Tongue (tissue), 3 donors: ENCODE measurements at places on chromosomes 16 and 17.

GRCh38 chr17:489758-490329 is 137.2 kb upstream of the RPH3AL start:
- DNase-seq, result peak; percentile 46

GRCh38 chr16:89178453-89179147 is 7.1 kb downstream of the CDH15 start:
- DNase-seq, result no peak

- no peak for DNase-seq
Measured at GRCh38 chr17:21132428-21132827, 5.7 kb downstream of the DHRS7B start.

GRCh38 chr16:28105954-28106353 is 42.4 kb upstream of the GSG1L start:
- no peak for DNase-seq

GRCh38 chr17:46157443-46158062 is 35.7 kb downstream of the KANSL1 start:
- peak; percentile 64 for DNase-seq

- DNase-seq, result peak; percentile 59
Measured at GRCh38 chr16:11796227-11797165, 562 bp downstream of the ZC3H7A start.

GRCh38 chr17:34265711-34266110 is 4.3 kb upstream of the CCL7 start:
- no peak for DNase-seq

DNA sequence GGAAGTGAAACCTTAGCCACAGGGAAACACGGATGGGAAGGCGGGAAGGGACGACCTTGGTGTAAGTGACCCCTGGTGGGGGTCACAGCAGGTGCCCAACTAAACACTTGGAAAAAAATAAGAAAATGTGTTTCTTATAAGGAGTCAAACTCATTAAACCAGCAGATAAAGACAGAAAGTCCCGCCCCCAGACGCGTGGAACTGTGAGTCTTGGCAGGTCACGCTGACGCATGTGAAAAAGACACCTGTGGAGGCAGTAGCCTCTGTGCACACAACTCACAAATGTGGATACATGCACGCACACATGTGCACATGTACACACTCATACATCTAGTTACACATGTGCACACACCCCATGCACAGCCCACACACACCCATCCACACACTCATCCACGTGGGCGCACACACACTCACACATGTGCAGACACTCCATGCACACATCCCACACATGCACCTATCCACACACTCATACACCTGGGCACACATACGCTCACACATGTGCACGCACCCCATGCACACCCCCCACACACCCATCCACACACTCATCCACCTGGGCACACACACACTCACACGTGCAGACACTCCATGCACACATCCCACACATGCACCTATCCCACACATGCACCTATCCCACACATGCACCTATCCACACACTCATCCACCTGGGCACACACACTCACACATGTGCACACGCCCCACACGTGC is 432.4 kb downstream of the SOX9 start:
- no peak for DNase-seq

DNA sequence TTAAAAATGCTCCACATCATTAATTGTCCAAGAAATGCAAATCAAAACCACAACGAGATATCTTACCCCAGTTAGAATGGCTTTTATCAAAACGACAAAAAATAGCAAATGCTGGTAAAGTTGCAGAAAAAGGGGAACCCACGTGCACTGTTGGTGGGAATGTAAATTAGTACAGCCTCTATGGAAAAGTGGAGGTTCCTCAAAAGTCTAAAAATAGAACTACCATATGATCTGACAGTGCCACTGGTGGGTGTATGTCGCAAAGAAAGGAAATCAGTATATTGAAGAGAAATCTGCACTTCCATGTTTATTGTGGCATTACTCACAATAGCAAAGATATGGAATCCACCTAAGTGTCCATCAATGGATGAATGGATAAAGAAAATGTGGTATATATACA is 38.2 kb upstream of the ZFHX3 start:
- no peak for DNase-seq

GRCh38 chr17:76359375-76359774 is 5.7 kb upstream of the PRPSAP1 start:
- no peak for DNase-seq

DNA sequence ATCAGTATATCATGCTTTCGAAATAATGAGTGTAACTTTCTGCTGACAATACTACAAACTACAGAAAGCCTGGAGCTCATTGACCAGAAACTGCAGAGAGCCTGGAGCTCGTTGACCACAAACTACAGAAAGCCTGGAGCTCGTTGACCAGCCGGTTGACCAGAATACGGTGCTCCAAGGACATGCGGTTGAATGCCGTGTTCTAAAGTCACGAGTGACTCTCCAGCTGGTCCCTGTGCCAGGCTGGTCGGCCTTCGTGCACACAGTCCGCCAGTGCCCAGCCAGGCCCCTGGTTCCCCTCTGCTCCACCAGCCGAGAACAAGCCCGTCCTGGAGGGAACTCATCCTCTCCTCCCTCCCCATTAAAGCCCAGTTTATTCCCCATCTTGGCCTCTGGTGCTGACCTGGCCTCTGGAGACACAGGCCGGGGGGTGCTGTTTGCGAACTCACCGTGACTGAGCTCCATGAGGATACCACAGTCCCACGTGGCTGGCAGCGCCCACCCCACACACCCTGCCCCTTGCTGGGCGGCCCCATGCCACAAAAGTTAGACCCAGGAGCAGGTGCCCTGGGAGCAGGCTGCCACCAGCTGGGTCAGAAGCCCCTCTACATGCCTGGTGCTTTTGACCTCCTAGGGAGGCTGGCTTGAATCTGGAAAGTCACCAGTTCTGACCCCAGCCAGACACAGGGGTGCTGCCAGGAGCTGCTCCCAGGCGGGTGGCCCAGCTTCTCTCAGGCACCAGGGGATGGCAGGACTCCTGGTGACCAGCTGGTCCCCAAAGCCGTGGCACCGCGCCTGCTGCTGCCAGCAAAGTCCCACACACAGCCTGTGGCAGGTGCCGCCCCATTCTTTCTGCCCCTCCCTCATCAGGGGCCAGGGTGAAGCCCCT is 15.5 kb upstream of the CDH15 start:
- DNase-seq, result peak; percentile 28

DNA sequence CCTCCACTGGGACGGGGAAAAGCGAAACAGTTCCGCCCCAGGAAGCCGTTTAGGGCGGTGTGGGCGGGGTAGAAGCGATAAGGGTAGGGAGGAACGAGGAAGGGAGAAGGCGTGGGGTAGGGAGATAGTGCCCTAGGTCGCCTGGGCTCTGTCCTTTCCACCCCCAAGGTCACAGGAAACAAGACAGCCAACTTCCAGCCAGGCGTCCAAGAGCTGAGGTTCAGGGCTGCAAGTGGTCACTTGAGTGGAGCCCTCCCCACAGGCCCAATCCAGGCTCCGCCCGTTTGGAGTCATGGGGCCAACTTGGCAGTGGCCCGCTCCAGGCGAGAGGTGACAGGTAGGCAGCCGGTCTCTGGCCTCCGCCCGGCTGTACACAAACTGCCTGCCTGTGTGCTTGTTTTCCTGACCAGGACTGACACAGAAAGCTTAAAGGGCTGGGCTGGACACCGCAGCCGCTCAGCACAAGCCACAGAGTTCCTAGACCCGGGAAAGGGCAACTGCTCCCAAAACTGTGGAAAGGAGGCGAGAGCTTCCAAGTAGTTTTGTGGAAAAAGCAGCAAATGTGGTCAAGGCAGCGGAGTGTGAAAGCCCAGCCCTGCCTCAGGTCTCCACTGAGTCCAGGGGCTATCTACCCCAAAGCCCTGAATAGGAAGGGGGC is at the start of gene RILP:
TSS of gene RILP (minus strand) at position 23 of the 658 bp plus-strand sequence. CDS start 62 bp downstream, outside the sequence.
- DNase-seq, result peak; percentile 32

DNA sequence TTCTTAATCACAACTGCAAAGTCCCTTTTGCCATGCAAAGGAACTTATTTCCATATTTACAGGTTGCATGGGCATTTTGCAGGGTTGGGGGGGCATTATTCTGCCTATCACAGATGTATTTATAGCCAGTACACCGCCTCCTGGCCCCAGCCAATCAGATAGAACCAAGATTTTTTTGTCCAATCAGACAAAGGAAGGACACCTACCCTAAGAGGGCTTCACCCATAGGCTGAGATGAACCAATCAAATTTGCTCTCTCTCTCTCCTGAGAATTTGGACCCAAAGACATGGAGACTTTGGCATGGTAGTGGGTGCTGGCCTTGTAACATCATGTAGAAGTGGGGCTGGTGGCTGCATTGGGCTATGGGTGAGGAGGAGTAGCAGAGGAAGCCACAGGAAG is 3.9 kb upstream of the KCNG4 start:
- no peak for DNase-seq

DNA sequence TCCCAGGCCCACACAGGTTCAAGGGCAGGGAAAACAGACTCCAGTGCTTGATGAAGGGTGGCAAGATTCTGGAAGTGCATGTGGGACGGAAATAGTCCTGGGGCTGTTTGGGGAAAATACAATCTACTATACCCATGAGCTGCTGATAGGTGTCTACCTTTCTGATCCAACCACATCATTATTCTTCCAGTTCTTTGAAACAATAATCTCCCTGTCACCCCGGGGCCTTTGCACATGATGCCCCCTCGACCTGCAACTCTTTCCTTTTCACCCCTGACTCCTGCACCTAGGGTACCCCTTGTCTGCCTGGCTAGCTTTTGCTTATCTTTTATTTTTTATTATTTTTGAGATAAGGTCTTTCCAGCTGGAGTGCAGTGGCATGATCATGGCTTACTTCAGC is 45.0 kb downstream of the LDHD start:
- no peak for DNase-seq

GRCh38 chr16:14378131-14378551 is 251.9 kb downstream of the PARN start:
- DNase-seq, result peak; percentile 62

DNA sequence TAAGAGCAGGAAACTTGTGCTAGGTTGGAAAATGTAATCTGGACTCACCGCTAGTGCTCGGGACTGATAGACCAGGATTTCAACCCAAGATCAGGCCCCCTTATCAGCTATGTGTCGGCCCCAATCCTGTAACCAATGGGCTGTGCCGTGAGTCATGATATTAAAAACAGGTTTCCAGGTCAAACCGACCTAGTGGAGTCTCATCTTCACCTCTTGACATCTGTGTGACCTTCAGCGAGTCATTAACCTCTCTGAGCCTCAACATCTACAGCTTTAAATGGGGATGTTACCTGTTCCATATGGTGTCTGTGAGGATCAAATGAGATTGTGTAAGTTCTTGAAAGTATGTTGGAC is 512 bp downstream of the PMM2 start:
- peak; percentile 6 for DNase-seq

DNA sequence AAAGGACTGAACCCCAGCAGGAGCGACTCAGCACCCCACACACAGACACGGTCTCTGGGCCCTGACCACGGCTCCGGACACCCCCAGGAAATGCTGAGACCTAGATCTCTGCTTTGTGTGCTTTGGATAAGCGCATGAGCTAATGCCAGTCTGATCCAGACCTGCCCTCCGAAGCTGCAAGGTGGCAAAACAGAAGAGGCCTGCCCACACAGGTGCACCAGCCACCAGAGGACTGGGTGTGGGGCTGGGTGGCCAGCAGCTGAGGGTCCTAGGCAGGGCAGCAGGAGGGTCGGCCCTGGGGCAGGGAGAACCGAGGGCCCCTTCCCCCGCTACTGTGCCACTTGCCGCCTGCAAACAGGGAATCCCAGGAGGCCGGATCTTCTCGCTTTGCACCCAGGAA is 30.7 kb upstream of the EIF1 start:
- no peak for DNase-seq

DNA sequence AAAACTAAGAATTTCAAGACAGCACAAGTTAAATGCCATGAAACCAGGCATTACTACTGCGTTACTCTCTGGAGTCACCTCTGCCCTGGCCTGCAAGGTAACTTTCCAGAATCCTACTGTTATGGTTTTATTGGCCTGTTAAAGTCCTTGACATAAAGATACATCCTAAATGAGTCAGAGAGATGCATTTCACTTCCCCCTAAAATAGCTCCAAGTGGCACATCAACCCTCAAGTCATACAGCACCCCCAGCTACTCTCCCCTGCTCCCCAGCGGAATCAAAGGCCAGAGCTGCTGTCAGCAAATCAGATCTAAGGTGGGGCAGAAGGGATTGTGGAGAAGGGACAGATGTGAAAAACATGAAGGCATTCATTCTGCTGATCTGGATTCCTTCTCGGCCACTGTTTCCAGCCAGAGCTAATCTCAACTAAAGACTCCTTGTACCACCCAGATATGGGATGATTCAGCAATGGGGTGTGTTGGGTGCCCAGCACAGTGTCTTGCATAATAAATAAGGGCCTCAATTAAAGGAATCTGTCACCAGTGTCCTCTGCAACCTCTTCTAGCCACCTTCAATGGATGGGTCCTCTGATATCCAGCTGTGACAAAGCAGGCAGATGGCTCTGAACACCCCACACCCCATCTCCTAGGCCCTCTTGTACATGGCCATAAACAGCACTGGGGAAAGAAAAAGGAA is 8.5 kb upstream of the CCL1 start:
- no peak for DNase-seq

DNA sequence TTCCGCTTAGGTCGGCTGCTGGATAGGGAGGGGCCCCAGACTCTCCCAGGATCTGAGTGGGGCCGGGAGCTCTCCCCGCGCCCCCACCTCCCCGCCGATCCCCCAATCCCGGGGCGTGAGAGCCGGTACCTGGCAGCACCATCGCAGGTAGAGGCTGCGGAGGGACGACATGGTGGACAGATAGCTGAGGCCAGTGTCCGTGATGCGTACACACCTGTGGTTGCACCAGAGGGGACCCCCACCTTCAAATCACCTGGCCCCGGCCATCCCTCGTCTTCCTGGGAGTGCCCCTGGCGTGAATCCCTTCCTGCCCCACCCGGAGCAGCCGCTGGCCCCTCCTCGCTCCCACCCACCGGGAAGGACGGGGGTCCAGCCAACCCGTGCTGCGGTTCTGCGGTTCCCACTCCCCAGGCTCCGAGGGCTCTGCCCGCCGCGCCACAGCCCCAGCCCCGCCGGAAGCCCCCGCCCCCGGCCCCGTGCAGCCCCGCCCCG is 4.7 kb upstream of the WDR24 start:
- no peak for DNase-seq

DNA sequence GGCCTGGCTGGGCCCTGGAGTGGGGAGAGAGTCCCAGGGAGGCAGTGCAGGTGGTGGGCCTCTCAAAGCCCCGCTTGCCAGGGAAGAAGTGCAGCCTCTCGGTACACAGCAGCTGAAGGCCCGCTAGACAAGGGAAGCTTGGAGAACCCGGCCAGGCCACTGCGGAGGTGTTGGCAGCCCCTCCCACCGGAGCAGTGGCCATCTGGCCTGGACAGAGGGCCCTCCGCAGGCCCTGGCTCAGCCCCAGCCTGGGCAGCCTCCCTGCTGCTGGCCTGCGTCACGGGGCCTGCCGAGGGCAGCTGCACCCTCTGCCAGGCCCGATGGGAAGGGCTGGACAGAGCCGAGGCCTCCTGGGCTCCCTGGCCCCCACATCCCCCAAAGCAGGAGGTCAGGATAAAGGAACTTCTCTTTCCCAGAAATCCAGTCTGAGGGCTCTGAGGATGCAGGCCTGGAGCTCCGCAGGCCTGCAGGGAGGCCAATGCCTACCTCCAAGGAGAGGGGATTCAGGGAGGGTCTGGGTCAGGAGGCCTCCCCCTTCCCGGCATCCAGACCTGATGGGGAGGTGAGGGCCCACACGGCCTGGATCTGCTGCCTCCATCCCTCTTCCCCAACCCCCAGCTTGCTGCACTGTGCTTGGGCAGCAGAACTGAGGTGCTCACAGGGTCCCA is 4.3 kb downstream of the SPPL2C start:
- DNase-seq, result no peak

GRCh38 chr17:82095777-82096708 is 2.0 kb downstream of the FASN start:
- no peak for DNase-seq
